Stimulated activated CD4-positive, alpha-beta T cell treated with anti-CD3 and anti-CD28 coated beads, Interleukin-2, amount 100 ng/mL, for 24 hours (primary cell): ENCODE measurements at places on chromosomes 12 and 14.

- DNase-seq: no peak
These were observed 201.1 kb downstream of the PIK3C2G start for GRCh38 chr12:18462442-18462841.

DNA sequence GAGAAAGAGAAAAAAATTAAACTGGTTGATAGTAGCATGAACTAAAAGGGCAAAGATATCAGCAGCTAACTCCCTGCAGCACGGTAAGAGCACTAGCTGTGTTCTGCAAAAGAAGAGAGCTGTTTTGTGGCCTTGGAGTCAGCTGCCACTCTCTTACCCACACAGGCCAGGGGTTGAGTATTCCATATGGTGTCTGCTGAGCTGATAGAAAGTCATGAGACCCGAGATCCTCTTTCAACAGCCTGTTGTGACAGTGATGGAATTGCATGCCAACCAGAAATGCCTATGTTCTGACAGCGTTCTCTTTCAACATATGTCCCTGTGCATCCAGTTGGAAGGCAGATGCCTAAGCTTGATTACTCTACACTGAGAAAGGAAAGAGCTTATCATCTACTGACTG, 39.9 kb downstream of the TMTC1 start:
- no peak for DNase-seq

DNA sequence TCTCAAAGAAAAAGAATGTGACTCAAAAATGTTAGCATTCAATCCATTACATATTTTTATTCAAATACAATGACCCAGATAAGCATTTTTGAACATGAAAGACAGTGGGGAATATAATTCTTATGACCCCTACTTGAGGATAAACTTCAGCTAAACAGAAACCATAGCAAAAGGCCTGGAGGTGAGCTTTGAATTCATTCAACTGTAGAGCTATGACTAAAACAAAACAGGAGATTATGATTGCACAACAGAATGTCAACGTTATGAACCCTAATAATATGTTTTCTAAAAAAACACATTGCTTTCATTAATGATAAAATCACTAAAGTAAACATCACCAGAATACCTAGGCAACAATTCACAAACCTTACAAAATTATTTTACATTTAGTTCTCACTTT, 27.8 kb downstream of the EFCAB11 start:
- DNase-seq: no peak

- no peak for DNase-seq
These were observed 13.1 kb downstream of the KRT5 start for GRCh38 chr12:52506858-52507715.

GRCh38 chr12:104473374-104473983, 16.7 kb downstream of the CHST11 start:
- no peak for DNase-seq

DNA sequence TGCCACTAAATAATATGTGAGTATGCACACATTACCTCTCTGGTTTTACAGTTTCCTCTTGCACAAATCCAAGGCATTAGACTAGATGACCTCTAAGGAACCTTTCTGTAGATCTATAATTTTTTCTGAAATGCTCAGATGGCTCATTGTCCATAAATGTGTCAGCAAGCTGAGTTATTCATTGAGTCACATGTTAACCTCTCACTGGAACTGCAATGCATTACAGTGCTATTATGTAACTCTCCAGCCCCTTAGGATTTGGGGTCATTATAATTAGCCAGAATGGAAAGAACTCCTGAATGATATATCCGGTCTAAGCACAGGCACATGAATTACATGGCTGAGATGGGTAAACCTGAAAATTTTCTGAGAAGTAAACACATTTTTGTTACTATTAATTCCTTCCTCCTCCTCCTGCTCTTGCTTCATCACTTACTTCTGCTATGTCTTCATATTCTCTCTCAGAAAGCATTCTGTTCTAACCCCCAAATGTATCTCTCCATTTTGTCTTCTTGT, 20.3 kb upstream of the DRAM1 start:
- no peak for DNase-seq

- no peak for DNase-seq
These were observed 136.5 kb upstream of the CCND2 start for GRCh38 chr12:4137015-4137414.

DNA sequence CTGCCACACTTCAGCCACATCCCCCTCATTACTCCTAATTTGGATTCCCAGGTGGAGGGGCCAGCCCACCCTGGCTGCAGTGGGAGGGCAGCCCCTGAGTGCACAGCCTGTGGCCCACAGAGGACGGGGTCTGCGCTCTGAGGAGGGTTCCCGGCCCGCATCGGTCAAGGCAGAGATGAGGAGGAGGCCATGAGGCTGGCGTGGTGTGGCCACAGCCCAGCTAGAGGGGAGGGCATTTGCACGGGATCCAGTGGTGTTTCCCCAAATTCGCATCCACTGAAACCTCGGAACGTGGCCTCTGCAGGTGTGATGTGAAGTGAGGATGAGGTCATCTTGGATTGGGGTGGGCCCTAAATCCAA, 38.1 kb upstream of the FBRSL1 start:
- DNase-seq: no peak

DNA sequence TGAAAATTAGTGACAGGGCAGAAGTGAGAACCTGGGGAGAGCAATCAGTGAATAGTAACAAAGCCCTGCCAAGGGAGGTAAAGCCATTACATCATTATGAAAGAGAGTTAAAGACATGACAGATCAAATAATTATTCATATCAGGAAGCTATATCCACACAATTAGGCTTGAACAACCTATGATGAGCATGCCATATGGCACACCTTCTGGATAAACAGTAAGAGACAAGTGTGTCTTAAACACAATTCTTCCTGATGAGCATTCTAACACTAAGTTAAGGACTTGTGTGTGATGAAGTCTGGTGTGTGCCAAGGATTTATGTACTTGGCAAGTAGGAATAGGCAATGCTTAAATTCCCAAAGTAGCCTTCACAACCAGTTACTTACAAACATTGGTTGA, 76.1 kb downstream of the GALNT4 start:
- no peak for DNase-seq

GRCh38 chr14:59463787-59464485, 1.2 kb downstream of the GPR135 start:
- peak; percentile 38 for DNase-seq

DNA sequence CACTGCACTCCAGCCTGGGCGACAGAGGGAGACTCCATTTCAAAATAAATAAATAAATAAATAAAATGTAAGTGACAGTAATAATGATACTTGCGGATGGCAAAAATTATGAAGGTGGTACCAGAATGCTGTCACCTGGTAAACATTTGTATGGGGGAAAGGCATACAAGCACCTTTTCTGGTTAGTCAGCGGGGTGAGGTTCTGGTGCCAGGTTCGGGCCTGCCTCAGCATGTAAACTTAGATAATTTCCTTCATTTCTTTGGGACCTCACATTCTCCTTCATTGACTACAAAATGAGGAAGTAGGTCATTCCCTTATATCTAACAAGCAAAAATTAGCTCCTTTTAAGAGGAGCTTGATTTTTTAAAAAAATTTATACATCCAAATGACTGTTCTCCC, 10.8 kb downstream of the VTI1B start:
- no peak for DNase-seq

- peak; percentile 76 for DNase-seq
These were observed at the start of gene PACS2 for GRCh38 chr14:105314287-105315200. PACS2 (plus strand) TSS chr14:105314748; CDS start chr14:105314919, 171 bp downstream.

DNA sequence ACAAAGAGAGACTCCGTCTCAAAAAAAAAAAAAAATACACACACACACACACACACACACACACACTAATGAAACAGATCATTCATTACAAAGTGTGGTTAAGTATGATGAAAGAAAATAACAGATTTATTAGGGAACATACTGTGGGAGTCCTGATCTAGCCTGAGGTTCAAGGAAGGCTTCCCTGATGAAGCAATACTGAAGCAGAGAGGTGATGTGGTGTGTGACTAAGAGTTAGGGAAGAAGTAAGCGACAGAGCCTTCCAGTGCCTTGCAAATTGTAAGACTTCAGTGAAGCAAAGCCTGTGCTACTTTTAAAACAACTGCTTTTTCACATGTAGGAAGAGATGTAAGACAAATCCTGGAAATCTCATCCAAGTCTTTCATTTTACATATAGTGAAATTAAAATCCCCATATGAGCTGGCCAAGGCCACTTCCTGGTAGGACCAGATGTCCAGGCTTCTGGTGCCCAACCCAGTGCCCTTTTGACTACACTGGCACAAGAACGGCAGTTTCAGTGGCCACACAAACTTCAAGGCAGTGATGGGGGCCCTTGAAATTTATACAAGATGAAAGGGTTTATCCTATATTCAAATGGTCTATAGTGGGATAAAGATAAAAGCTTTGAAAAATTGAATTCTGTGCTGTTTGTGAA, 86.2 kb downstream of the STON2 start:
- no peak for DNase-seq

DNA sequence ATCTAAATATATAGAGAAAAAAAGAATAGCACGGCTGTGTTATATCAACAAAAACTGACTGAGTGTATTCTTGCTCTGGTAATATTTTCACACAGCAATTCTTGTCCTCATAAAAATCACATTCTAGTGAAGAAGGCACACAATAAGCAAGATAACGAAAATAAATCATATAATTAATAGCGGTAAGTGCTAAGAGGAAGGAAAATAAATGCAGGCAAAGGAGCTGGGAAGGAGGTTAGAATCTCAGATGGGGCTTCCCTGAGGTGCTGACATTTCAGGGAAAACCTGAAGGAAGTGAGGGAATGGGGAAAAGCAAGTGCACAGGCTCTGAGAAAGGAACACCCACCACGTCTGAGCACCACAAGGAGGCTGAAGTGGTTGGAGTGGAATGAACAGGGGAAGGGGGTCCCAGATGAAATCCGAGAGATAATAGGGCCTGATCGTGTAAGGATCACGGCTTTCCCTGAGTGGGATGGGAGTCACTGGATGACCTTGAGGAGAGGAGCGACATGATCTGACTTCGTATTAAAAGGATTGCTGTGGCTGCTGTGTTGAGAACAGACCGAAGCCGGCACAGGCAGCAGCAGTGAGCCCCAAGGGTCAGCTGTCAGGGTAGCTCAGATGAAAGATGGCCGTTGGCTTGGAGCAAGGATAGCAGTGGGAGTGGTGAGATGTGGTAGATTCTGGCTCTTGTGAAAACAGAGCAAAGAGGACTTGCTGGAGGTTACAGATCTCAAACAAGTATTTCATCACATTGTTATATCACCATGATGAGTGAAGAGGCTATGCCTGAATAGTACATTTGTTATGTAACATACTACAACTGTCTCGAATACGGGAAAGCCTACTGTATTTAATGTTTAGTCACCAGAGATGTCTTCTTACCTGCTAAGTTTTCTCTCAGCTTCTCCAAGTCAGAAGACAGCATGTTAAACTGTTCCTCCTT, 67.1 kb upstream of the VPS33A start:
- DNase-seq: no peak

DNA sequence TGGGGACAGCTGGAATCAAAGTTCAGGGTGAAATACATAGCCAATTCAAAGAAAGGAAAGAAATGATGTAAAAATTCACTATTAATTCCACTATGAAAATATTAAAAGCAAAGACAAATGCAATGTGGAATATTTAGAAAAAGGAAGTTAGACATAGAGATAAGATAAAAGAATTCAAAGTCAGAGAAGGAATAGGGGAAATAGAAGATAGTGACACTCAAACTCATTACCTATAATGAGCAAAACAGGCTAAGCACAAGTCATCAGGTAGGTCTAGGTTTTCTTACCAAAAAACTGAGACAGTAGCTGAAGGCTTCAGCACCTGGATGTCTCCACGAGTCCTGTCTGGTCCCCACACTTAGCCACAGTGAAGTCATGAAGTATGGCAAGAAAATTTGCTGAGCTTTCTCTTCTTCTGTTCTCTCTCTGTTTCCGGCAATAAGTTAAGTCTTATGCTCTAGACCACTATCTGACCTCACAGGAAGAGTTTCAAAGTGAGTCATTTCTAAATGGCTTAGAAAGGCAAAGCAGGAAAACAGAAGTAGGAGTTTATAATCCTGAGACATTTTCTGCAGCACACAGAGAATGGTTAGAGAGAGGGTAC, at the start of gene C3AR1:
C3AR1 (minus strand) TSS at position 369 of the 604 bp plus-strand sequence. CDS start 6,174 bp downstream, outside the sequence.
- no peak for DNase-seq

DNA sequence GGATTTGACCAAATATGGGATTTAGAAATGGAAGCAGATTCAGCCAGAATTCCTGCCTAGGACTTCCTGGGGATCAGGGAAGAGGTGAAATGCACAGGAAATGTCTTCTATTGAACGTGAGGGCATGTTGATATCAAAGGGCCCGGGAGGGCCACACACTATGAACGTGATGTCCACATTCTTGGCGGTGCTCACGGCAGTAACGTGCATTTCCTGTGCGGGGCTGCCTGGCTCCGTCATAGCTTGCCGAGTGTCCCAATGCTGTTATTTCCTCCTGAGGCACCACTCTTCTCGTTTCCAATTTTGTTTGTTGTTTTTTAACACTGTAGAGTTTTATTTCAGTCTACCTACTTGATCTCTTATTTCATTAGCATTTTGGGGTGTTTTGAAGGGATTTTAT, 67.3 kb downstream of the ZNF664 start:
- no peak for DNase-seq

DNA sequence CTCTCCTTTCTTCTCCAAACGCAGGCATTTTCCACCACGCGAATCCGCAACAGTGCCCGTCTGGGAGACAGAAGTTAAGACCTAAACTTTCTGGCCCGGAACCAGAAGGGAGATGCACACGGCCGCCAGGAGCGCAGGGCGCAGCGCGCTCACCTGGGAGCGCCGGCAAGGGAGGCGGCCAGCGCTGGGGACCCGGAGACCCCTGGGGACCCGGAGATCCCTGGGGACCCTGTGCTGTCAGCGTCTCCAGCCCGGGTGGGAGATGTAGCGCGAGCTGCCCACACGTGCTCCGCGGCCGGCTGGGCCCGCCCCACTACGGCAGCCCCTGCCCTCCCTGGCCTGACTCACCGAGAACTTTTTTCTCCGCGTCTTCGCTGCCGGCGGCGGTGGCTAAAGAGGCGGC, 620 bp downstream of the YBX3 start:
- peak; percentile 59 for DNase-seq

- no peak for DNase-seq
These were observed 873.6 kb downstream of the LRFN5 start for GRCh38 chr14:42480255-42480654.

GRCh38 chr14:32434180-32434579, 105.1 kb downstream of the AKAP6 start:
- no peak for DNase-seq

- no peak for DNase-seq
These were observed 40.0 kb upstream of the PAPOLA start for GRCh38 chr14:96461950-96462798.

GRCh38 chr14:92274055-92274454, 48.9 kb upstream of the SLC24A4 start:
- no peak for DNase-seq

- DNase-seq: no peak
These were observed 9.1 kb upstream of the MDM2 start for GRCh38 chr12:68798882-68799234.

- DNase-seq: no peak
These were observed 12.2 kb downstream of the CEP170B start for GRCh38 chr14:104877066-104877805.
